ENCODE measurements at places on chromosomes 4 and X.

DNA sequence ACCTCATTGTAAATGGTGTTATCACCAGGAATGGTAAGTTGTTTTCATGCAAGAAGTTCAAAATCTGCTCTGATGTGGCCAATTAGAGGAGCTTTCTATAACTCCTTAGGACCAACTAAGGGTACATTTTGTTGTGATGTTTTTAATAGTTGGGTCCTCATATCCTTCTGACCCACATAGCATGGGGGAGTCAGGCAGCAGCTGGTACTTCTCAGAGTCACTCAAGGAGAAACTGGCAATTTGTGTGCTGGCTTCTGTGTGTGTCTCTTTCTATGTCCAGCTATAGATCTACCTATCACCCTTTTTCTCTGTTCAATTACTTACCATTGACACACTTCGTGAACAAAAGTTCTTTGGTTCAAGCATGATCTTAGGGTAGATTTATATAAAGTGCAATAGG lies 194.3 kb upstream of the TENM3 start:
- no peak for DNase-seq

DNA sequence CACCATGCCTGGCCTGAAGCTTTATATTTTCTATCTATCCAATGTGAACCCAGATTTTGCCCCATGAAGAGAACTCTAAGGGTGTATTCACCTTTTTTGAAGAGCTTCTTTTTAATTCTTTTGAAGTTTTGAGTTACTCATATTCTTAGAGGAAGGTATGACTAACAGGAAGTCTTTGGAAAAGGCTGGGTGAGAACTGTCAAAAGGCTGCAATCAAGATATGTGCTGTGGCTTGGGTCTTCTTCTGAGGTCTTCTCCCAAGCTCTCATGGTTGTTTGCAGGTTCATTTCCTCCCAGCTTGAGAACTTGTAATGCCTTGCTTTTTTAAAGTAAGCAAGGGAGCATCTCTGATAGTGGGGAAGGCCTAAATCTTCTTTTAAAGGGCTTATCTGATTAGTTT lies 3.1 kb upstream of the C4orf17 start:
- no peak for DNase-seq

DNA sequence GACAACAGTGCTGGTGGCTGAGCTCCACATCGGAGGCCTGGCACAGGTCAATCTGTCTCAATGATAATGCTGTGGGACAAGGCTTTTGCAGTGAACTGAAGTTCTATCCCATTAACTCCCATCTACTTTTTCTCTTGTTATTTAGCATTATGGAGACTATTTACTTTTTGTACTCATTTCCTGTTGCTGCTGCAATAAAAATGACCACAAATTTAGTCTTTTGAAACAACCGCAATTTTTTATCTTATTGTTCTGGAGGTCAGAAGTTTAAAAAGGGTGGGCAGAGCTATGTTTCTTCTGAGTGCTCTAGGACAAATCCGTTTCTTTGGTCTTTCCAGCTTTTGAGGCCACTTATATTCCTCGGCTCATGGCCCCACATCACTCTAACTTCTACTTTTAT lies 111.0 kb upstream of the PITX2 start:
- DNase-seq: no peak

DNA sequence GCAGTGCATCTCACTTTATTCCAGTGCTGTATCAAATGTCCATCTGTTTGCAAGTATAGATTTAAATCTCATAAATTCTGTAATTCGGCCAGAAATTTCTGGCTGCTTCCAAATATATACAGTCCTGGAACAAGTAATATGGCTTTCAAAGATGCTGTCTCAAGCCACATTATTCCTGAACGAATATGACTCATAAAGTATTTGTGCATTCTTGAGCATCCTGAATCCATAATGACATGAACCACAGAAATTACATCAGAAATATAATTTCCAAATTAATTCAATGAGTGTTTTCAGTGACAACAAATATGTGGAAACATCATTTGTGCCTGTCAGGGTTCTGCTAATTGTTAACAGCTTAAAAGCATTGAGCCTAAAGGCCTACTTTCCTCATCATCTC lies 140.9 kb upstream of the HPGD start:
- DNase-seq: no peak

- peak; percentile 15 for DNase-seq
Observed at GRCh38 chr4:11842620-11843263, 414.0 kb upstream of the HS3ST1 start.
